ENCODE measurements at places on chromosomes 3 and 15. TPM values are rescaled to one million over a fixed set of nuclear protein-coding genes. Genes with fewer than 3 reads are reported as not detected.
A peak's percentile ranks its signal among the peaks of the same experiment; 100 is the strongest.

DNA sequence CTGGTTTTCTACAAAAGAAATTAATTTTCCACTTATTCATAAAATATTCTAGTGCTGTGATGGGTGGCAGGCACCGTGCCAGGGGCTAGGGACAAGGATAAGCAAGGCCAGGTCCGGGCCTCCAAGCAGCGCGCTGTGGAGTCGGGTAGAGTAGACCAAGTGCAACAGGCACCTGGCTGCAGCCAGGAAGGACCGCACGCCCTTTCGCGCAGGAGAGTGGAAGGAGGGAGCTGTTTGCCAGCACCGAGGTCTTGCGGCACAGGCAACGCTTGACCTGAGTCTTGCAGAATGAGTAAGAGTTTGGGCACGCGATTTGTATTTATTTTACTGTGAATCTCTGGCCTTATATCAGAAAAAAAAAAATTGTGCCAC is at the start of gene CASR:
CASR (plus strand) TSS at position 148 of the 372 bp plus-strand sequence. CDS start 70,522 bp downstream, outside the sequence.
- no peaks in the 10 kb centered on the region for H3K4me1 ChIP-seq
- no peak within 1 kb of the TSS for H3K4me3 ChIP-seq
- peaks cover 19% of the 10 kb centered on the region for H3K27me3 ChIP-seq

DNA sequence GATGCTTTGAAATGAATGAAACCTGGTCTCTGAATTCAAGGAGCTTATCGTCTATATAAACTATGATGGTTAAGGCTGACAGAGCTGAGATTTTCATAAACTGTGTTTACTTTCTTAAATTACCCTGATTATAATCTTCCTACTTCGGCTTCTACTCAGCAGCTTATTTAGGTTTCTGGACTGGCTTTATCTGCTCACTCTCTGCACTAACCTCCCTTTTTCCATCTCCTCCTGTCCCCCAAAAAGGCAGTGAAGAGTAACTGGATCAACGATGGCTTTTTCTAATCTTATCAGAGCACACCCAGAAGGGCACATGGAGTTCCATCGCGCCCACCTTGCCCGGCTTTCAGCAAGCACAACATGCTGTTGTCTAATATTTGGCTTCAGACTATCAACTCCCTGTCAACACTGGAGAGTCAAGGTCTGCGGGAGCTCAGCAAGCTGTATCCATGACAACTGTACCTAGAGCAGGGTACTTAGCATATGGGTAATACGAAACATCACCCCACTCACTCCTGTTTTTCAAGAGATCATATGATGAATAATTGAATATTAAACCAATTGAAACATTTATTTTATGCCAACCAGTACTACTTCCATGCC is 417.3 kb downstream of the GABRB3 start:
- no peaks in the 10 kb centered on the region for H3K4me1 ChIP-seq
- no peaks in the 10 kb centered on the region for H3K36me3 ChIP-seq
- no peaks in the 10 kb centered on the region for H3K27me3 ChIP-seq
- H3K4me3 ChIP-seq, result no peak overlapping the region
- H3K27ac ChIP-seq, result no peak overlapping the region

DUOXA2 gene
- not detected for total RNA-seq

GRCh38 chr15:94395640-94396039 is 164.3 kb downstream of the MCTP2 start:
- H3K36me3 ChIP-seq, result no peaks in the 10 kb centered on the region
- DNase-seq, result peak; percentile 49
- no peak overlapping the region for H3K27ac ChIP-seq
- H3K4me3 ChIP-seq, result no peak overlapping the region
- peaks cover 4% of the 10 kb centered on the region for H3K4me1 ChIP-seq

DNA sequence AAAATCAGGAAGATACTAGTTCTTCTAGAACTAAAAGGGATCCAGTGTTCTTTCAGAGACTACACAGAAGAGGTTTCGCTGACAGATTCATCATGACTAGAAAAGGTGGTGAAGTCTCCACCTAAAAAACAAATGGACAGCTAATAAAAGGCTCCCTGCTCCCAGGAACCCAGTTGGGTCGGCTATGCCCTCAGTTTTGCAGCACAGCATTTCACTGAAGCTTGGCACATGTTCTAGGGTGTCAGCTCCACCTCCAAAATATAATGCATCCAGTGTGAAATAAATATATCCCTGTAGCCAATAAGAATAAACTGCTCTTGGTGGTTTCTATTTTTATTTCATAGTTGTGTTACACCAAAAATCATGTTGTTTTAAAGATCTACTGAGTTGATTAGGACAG is 55.0 kb downstream of the ZIC4 start:
- peaks cover 5% of the 10 kb centered on the region for H3K36me3 ChIP-seq
- peaks cover 33% of the 10 kb centered on the region for H3K27me3 ChIP-seq
- DNase-seq, result no peak

Measured in HFFc6 (cell line).